OCI-M1 (cell line): ENCODE measurements at places on chromosomes 2 and 18.

DNA sequence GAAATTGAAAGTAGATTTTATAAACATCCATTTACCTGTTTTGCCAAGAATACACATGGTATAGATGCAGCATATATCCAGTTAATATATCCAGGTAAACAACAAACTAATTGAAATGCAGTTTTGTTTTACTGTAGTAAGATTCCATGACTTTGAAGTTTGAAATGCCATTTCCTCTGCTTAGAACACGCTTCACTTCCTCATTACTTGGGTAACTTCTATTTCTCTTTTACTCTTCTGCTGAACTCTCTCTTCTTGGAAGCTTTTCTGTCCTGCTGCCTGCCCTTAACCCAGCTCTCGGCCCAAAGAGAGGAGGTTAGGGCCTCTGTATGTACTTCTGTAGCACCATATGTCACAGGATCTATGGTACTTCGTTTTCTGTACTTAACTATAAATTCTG, 14.1 kb upstream of the IL1RL2 start:
- DNase-seq = no peak

- DNase-seq = no peak
Measured at GRCh38 chr2:126719191-126719832, 63.4 kb downstream of the GYPC start.

DNA sequence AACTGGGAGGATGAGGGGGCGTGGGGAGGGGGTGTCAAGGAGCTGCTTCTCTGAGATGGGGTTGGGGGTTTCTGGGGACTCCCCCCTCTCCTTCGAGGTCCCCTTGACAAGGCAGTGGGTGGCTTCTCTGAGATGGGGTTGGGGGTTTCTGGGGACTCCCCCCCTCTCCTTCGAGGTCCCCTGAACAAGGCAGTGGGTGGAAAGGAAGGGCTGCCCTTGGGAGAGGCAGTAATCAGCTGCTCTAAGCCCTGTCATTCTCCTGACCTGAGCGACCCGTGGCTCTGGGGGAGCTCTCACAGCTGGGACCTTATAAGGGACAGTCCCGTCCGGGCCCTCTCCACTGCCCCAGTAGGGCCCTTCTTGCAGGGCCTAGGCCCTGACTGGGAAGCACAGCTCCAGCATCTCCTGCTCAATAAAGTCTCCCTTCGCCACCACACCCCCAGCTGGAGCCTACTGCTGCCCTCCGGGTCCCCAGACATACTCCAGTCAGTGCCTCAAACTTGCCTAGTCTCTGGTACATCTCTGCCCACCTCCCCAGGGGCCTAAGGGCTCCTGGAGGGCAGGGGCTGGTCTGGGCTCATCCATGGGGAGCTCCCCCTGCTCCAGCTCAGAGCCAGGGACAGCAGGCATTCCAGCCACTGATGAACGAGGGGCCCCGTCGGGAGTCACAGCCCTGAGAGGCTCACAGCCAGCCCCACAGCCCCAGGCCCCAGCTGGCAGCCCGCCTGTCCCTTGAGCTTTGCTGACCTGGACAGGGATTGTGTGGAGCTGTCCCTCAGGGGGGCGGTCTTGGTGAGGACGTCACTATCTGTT, 2.8 kb downstream of the GAREM2 start:
- no peak for DNase-seq

- DNase-seq = no peak
Measured at GRCh38 chr2:217242947-217243346, 383.1 kb upstream of the TNP1 start.

DNA sequence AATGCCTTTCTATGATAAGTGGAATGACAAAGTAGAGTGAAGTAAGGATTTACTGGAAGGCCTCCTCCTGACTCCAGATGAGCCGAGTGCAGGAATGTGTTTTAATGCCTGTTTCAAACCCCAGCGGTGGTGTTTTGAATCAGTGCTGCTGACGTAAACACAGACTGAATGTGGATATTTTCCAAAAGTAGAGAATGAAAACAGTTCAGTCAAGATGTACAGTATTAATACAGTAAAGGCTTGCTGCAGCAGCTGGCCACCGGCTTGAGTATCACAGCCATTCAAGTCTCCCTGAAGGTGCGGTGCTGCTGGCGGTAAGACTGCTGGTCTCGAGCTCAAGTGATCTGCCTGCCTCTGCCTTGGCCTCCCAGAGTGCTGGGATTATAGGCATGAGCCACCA, 46.7 kb downstream of the ARHGAP28 start:
- no peak for DNase-seq

DNA sequence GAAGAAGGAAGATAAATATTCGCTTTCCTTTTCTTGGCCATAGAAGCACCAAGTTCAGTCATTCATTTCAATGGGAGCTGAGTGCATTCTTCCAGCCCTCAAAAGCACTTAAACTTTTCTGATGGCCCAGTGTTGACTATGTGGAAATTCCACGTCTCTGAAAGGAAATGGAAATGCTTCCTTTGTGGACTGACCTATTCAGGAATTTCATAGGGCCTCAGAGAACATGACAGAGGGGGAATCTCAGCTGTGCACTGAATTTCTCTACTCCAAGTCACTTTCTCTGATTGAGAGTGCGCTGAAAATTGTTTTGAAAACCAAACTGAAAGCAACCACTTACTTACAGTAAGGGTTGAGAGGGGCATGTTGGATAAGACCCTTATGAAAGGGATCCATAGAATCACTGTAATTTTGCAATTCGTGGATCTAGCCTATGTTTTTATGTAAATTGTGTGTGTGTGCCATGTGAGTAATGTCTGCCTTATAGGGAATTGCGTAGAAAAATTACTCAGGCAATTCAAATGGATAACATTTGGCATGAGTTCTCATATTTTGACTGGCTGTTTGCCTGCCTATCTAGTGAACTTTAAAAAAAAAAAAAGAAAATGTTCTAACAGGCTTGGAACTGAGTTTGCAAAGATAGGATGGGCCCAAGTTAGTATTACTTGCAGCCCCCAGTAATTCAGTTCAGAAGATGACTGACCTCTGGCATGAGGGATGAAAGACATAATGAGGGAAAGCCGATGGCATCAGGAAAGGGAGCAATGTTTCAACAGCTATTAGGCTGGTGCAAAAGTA, 437.0 kb downstream of the PTPRM start:
- no peak for DNase-seq

DNA sequence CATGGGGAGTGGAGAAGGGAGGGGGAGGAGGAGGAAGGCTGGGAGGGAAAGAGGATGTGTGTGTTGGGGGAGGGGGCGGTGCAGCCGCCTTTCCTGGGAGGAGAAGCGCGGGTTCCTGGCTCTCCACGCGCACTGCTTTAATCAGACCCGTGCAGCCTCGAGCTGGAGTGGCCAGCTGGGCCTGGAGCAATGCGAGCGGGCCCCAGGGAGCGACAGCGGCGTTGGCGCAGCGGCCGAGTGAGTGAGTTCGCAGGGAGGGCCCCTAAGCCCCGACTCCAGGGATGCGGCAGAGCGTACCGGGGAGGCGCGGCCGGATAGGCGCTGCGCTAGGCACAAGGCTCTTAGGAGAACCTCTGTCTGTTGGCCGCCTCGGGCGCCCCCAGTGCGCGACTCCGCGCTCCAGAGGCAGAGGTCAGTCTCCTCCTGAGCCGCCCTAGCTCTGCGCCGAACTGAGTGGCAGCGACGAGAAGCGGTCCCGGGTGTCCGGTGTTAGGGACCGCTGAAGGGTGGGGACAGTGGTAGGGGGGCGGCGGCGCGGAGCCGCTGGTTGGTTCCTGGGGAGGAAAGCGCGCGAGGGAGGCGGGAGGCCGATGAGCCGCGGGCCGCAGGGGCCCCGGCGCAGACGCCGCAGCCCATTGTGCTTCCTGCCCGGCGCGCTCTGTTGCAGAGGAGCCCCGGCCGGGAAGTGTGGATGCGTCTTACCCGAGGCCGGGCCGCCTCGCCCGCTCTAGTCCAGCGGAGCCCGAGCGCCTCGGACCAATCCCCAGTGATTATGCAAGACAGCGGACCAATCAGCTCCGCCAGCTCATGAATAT, 455 bp upstream of the DLX1 start:
- DNase-seq = peak; percentile 95

GRCh38 chr2:118265873-118266455, 177.7 kb downstream of the INSIG2 start:
- DNase-seq = no peak

DNA sequence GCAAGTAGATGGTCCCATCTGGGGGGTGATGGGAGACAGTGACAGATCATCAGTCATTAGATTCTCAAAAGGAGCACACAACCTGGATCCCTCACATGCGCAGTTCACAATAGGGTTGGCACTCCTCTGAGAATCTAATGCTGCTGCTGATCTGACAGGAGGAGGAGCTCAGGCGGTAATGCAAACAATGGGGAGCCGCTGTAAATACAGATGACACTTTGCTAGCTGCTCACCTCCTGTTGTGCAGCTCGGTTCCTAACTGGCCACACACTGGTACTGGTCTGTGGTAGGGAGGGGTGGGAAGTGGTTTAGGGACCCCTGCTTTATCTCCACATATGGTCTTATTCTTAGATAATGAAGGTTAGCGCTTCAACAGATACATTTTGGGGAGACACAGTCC, 506.6 kb downstream of the PLCL1 start:
- no peak for DNase-seq

DNA sequence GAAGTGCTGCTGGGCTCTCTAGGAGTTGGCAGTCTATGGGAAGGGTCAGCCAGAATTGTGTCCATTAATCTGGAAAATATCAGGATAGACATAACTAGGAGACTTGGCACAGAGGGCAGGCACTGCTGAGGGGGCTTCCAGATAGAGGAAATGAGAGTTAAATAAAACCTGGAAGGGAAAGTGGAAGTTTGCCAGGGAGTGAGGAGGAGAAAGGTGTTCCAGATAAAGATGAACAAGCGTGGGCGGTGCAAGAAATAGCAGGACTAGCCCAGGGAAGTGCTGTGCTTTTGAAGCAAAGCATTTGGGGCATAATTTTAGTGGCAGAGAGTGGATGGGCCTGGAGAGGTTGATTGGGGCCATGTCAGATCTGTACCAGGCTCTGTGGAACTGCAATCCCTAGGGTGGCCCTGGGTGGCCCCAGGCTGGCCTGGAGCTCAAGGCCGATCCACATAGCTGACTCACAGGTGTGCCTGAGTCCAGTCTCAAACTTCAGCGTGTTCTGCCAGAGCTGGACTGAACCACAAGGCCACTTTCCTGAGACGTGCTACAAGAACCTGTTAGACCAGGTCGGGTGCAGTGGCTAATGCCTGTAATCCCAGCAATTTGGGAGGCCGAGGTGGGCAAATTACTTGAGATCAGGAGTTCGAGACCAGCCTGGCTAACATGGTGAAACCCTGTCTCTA, 26.9 kb downstream of the GALM start:
- DNase-seq = no peak

GRCh38 chr2:179584760-179585159, 276.7 kb downstream of the ZNF385B start:
- DNase-seq = no peak

DNA sequence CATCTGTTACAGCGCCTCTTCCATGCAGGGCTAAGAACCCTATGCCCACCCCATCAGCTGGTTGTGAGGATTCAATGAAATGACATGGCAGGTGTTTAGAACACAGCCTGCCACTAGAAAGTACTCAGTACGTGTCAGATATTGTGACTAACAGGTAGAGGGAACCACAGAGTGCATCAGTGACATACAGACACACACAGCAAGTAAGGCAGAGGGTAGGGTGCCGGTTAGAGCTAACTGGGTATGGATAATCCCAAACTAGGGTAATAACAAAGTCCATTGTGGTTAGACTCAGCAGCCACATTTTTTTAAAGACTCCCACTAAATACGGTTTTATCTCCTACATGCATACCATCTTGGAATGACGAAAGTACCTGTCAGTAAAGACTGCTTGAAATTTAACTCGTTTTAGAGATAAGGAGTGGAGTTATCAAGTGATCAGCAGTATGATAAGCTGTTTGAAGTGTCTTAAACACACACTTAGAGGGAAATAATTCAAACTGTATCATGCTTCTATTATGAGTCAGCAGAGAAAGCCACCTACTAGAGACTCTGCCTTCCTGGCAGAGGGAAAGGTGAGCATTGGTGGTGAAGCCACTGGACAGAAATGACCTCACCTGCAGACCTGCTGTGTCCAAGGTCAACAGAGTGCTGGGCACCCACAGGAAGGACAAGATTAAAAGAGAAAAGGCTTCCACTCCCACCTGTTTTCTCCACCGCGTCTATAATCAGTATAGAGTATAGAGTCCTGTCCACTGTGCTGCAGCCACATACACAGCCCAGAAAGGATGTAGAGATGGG, 20.6 kb downstream of the MPPE1 start:
- no peak for DNase-seq

DNA sequence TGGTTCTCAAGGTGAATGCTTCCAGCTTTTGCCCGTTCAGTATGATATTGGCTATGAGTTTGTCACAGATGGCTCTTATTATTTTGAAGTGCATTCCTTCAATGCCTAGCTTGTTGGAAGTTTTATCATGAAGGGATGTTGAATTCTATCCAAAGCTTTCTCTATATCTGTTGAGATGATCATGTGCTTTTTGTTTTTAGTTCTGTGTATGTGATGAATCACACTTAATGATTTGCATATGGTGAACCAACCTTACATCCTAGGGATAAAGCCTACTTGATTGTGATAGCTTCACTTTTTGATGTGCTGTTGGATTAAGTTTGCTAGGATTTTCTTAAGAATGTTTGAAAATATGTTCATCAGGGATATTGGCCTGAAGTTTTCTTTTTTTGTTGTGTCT, 112.1 kb downstream of the MBD2 start:
- DNase-seq = no peak

DNA sequence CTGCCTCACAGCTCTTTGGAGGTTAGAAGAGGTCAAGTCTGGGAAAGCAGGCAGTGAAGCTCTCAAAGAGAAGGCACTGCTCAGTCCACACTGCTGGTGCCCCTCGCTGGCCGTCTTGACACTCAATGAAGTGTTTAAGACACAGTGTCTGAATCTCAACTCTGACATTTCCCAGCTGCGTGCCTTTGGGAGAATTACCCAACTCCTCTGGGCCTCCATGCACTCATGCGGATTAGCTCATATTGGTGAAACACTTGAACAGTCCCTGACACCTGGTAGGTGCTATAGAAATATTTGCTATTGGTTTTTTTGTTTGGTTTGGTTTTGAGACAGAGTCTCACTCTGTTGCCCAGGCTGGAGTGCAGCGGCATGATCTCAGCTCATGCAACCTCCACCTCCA, 281.0 kb downstream of the SRBD1 start:
- no peak for DNase-seq

GRCh38 chr2:49954059-49954458, 799.7 kb upstream of the FSHR start:
- DNase-seq = no peak

DNA sequence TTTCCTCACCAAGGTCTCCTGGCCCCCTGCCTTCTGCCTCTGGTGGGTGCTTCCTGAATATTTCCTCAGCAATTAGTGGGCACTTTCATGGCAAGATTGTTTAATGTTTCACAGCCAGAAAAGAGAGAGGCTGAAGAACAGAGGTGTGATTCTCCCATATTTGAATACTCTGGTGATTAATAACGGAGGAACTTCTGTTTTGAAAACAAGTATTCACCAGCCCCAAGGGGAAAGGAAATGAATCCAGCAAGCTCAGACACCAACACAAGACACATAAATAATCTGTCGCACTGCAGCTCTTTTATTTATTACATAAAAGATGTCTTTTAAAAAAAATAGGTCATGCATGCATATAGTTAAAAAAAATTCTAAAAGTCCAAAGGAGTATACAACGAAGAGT, 57.7 kb downstream of the MRPL35 start:
- no peak for DNase-seq
